ENCODE measurements at places on chromosomes 11 and 22.

DNA sequence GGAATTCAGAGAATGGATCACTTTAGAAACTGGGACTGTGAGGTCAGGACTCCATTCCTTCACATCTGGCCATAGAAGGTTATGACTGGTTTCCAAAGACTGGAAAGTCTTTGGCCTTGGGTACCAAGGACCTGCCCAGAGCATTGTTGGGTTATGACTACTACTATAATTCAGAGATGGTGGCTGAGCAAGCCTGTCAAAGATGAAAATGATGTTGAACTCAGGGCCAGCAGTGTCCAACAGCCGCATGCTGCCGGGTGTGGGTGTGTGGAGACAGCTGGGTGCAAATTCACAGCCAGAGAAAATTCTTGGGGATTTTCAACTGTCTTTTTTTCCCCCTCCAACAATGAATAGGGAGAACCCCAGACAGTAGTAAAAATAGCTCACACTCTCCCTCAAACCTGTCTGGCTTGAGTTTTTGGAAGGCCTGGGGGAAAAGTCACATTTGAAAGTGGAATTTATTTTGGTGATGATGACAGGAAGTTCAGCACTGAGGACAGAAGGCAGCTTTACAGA lies 166.8 kb upstream of the NCAM1 start:
- DNase-seq: no peak

DNA sequence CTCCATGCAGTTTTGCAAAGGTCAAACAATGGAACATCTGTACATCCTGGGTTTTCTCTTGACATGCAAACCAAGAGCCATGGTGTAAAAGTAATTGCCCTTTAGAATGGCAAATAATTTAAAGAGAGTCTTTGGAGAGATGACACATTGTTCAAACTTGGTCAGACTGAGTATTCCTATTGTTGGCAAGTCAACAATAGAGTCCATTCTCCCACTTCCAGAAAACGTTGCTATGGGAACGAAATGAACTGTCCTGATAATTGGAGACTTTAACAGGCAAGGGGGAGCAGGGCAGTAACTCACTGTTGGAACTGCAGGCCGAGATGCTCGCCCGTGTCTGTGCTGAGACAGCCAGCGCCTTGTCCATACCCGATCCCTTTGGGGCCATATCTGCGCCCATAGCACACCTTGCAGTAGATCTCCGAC lies 13.9 kb downstream of the CSRP3 start:
- no peak for DNase-seq

DNA sequence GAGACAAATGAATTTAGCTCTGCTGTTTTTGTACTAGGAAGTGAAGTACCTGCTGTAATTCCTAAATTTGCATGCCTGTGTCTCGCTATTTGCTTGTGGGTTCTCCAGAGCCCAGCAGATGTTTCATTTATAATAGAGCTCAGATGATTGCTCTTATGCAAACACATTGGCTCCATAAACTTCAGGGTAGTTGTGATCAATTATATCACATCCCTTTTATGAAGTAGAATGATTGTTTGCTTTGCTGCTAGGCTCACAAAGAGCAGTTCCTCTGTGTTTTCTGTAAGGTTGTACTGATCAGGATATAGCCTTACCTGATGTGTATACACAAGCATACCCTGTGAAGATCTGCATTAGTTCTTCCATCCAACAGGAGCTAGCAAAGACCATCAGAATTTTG lies 64.1 kb downstream of the C11orf87 start:
- DNase-seq: no peak

- no peak for DNase-seq
These were observed 1.5 kb downstream of the GALNT18 start for GRCh38 chr11:11620173-11620920.

DNA sequence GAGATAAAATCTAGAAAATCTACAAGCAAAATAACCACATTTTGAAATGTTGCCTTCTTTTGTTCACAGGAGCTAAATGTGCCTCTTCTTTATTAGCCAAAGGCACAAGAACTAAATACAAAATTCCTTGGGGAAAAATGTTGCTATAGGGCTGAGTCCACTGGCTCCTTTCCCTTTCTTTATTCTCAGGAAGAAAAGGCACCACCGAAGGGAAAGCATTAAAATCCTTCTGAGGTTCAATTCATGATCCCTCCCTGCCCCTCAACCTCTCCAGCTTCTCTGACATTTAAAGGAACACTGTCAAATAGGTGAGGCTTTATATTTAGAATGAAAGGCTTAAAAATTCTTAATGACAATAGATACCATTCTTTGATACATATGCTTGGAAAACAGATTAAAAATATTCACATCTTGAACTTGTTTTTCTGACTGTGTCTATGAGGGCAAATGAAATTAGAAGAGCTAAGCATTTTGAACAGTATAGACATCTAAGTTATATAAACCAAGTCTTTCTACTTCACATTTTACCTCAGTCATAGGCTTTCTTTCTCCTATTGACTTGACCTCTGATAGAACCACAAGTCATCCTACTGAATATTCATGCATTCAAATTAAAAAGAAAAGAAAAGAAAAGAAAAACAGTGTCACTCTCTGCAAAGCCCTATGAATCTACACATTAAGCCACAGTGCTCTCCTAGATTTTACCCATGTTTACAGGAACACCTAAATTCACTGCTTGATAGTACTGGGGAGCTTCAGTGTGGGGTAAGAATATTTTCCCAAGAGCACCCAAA lies 148.2 kb downstream of the MAML2 start:
- DNase-seq: no peak

- DNase-seq: no peak
These were observed 18.6 kb upstream of the EHF start for GRCh38 chr11:34602245-34602644.

GRCh38 chr11:104163100-104164027 lies 583 bp downstream of the PDGFD start:
- DNase-seq: no peak

DNA sequence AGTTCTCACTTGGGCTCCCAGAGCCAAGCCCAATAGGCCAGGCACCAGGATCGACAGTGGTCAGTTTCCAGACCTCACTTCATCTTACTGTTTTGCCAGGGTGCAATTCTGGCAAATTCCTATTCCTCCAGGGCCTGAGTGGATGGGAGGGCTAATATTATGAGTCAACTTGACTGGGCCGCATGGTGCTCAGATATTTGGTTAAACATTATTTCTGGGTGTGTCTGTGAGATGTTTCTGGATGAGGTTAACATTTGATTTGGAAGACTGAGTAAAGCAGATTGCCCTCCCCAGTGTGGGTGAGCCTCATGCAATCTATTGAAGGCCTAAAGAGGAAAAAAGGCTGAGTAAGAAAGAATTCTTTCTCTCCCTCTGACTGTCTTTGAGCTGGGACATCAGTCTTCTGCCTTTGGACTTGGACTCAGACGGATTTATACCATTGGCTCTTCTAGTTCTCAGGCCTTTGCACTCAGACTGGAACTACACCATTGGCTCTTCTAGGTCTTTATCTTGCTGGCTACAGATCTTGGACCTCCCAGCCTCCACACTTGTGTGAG lies 132.9 kb upstream of the ZBED5 start:
- no peak for DNase-seq

GRCh38 chr11:13388741-13389140 lies 74.3 kb downstream of the BTBD10 start:
- DNase-seq: no peak

GRCh38 chr11:64259533-64260067 lies 8.3 kb downstream of the PLCB3 start:
- DNase-seq: no peak

DNA sequence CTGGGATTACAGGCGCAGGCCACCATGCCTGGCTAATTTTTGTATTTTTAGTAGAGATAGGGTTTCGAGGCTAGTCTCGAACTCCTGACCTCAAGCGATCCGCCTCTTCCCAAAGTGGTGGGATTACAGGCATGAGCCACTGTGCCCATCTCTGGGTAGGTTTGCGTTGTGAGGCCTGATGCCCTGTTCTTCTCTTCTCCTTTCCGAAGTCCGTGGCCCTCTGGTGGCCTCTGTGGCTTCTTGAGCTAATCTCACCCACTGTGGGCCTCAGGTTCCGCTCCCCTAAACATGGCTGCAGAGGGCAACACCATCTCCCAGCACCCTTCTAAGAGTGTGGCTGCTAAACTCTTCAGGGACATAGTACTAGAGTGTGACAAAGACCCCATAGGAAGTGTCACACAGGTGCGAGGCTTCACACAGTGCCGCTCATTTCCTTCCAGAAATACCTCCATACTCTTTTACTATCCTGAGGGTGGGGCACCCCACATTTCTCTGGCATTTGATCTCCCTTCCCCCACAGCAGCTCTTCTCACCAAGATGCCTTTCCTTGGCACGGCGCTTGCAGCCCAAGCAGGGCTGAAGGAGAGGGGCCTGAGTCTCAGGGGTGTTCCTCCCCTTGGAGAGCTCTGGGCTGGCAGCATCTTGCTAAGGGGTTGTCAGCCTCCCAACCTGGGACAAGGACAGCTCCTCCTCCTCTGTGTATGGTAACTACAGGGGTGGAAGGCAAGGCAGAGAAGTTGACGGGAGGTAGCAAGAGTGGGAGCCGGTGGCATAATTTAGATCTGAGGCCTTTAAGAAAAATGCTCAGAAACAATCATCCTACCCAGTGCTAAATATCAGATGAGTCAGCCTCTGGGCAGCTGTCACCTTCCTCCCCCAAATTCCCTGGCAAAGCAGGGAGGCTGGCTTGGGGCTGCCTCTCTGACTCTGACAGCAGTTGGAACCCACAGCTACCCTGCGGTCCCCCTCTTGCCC lies 6.1 kb downstream of the THY1 start:
- no peak for DNase-seq

- DNase-seq: no peak
These were observed 10.4 kb upstream of the SUN2 start for GRCh38 chr22:38766076-38766777.

- no peak for DNase-seq
These were observed at the start of gene GSTT4 for GRCh38 chr22:24005201-24005600. Gene GSTT4 (minus strand): TSS chr22:24005453. CDS start chr22:24005356, 97 bp downstream.

GRCh38 chr11:125275905-125276618 lies 111.5 kb downstream of the PKNOX2 start:
- DNase-seq: no peak

DNA sequence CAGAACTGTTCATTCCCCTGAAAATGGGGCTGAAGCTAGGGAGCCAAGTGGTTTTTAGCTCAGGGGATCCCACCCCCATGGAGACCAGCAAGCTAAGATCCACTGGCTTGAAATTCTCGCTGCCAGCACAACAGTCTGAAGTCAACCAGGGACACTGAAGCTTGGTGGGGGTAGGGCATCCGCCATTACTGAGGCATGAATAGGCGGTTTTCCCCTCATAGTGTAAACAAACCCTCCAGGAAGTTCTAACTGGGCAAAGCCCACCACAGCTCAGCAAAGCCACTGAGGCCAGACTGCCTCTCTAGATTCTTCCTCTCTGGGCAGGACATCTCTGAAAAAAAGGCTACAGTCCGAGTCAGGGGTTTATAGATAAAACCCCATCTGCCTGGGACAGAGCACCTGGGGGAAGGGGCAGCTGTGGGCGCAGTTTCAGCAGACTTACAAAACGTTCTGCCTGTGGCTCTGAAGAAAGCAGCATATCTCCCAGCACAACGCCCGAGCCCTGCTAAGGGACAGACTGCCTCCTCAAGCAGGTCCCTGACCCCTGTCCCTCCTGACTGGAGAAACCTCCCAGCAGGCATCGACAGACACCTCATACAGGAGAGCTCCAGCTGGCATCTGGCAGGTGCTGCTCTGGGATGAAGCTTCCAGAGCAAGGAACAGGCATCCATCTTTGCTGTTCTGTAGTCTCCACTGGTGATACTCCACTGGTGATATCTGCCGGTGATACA lies 32.7 kb downstream of the GAB4 start:
- DNase-seq: no peak
